ENCODE measurements at places on chromosomes 16 and 17. TPM values are rescaled to one million over a fixed set of nuclear protein-coding genes. Genes with fewer than 3 reads are reported as not detected.

The PSMB3 gene
- 131 TPM for total RNA-seq

The CDRT15 gene
- not detected for total RNA-seq

The PPP1R27 gene
- total RNA-seq = not detected

The TEX19 gene
- not detected for total RNA-seq

The PLCD3 gene
- 50.9 TPM for total RNA-seq

The NPIPB2 gene
- 1.1 TPM for total RNA-seq

The APOBR gene
- total RNA-seq = not detected

The CES1 gene
- 41.6 TPM for total RNA-seq

The PRAC2 gene
- not detected for total RNA-seq

The CACNG1 gene
- total RNA-seq = not detected

The FADS6 gene
- total RNA-seq = not detected

The CTF1 gene
- 3.6 TPM for total RNA-seq

The KRT222 gene
- total RNA-seq = not detected

Data from cardiac ventricle fibroblast (primary cell).